ENCODE measurements at places on chromosomes 6 and 20. TPM values are rescaled to one million over a fixed set of nuclear protein-coding genes. Genes with fewer than 3 reads are reported as not detected.

ADGRF1 gene
- not detected for total RNA-seq

NCR2 gene
- not detected for total RNA-seq

BPIFB2 gene
- not detected for total RNA-seq

- no peak for DNase-seq
- no peaks in the 10 kb centered on the region for H3K27me3 ChIP-seq
- H3K27ac ChIP-seq: no peak overlapping the region
- no peaks in the 10 kb centered on the region for H3K36me3 ChIP-seq
- no peak overlapping the region for H3K4me3 ChIP-seq
Measured at GRCh38 chr6:169972101-169972651, 220.8 kb downstream of the ERMARD start.

GRCh38 chr6:114280239-114280982 is 62.4 kb downstream of the HS3ST5 start:
- H3K4me1 ChIP-seq: no peaks in the 10 kb centered on the region
- no peaks in the 10 kb centered on the region for H3K27me3 ChIP-seq
- no peaks in the 10 kb centered on the region for H3K36me3 ChIP-seq
- no peak overlapping the region for H3K27ac ChIP-seq
- H3K4me3 ChIP-seq: no peak overlapping the region
- no peak for DNase-seq

GRCh38 chr6:148648754-148649453 is 97.9 kb upstream of the UST start:
- no peak overlapping the region for H3K4me3 ChIP-seq
- DNase-seq: no peak
- no peaks in the 10 kb centered on the region for H3K36me3 ChIP-seq
- H3K27ac ChIP-seq: no peak overlapping the region
- no peaks in the 10 kb centered on the region for H3K27me3 ChIP-seq

DNA sequence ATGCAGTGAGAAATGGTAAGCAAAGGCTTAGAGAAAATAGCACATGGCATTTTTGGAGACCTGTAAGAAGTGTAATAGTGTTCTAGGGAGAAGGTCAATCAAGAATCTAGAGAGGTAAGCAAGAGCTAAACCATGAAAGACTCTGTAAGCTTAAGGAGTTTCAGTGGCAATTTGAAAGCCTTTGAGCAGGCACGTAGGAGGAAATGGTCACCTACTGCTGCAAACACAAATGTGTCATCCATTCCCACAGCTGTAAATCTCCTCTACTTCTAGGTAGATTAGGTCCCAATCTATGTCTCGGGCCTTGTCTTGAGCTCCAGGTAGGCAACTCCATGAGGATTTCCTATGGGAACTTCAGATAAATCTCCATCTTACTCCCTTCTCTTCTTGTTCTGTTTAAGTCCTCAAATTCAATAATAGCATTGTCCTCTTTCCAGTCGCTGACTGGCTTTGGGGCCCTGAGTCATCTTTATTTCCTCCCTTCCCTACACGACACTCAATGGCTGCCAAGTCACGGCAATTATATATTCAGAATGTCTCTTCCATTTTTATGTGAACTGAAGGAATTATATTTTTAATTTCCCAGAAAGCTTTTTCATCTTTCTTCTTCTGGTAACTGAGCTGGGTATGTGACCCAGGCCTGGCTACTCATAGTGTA is 24.2 kb upstream of the PAQR8 start:
- H3K4me1 ChIP-seq: no peaks in the 10 kb centered on the region
- H3K27me3 ChIP-seq: no peaks in the 10 kb centered on the region
- no peak overlapping the region for H3K27ac ChIP-seq
- H3K4me3 ChIP-seq: no peak overlapping the region
- no peak for DNase-seq

RNF182 gene
- total RNA-seq: 0.26 TPM

DNA sequence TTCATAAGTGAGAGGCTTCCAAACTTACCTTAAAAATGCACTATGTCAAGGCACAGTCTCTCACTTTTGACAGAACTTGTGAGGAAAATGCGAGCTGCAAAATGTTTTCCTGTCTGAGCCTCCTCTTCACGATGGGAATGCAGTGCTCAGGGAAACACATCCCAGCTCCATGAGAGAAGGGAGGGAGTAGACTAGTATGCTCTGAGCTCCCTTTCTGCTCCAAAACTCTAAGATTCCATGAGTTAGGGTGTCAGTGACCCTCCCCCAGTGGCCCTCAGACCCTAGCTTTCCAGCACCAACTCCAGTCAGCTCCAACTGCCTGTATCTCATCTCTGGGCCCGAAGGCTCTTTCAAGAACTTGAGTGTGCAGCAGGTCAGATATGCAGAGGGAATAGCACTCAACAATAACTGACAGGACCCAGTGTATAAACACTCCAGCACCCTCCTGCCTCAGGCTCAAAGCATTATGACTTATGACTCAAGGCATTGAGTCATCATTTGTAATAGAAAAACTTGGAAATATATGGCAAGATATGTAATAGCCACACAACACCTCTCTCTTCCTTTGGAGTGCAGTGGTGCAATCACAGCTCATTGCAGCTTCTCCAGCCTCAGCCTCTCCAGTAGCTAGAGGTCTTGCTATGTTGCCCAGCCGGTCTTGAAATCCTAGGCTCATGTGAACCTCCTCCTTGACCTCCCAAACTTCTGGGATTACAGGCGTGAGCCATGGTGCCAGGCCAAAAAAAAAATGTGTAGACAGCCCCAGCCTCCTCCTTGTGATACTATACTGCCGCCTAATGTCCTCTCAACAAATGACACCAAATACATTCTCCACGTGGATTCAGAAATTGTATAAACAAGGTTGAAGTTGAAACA is 16.7 kb upstream of the ENTPD6 start:
- no peak for DNase-seq
- H3K4me1 ChIP-seq: no peaks in the 10 kb centered on the region
- H3K4me3 ChIP-seq: no peak overlapping the region
- H3K27me3 ChIP-seq: no peaks in the 10 kb centered on the region
- no peaks in the 10 kb centered on the region for H3K36me3 ChIP-seq

- DNase-seq: no peak
- H3K27ac ChIP-seq: no peak overlapping the region
Measured at GRCh38 chr6:137708481-137708880, 158.6 kb upstream of the TNFAIP3 start.

DNA sequence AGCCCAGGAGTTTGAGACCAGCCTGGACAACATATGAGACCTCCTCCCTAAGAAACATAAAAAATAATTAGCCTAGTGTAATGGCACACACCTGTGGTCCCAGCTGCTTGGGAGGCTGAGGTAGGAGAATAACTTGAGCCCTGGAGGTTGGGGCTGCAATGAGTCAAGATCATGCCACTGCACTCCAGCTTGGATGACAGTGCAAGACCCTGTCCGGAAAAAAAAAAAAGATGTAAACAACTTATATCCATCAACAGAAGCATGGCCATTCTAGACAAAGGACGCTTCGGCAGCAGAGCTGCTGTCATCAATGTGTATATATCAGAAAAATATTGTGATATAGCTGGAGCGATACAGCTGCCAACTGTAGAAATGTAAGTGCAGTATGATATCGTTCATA is 59.6 kb upstream of the ARID1B start:
- no peak for DNase-seq
- H3K36me3 ChIP-seq: no peaks in the 10 kb centered on the region
- no peak overlapping the region for H3K4me3 ChIP-seq
- H3K4me1 ChIP-seq: peaks cover 19% of the 10 kb centered on the region

DNA sequence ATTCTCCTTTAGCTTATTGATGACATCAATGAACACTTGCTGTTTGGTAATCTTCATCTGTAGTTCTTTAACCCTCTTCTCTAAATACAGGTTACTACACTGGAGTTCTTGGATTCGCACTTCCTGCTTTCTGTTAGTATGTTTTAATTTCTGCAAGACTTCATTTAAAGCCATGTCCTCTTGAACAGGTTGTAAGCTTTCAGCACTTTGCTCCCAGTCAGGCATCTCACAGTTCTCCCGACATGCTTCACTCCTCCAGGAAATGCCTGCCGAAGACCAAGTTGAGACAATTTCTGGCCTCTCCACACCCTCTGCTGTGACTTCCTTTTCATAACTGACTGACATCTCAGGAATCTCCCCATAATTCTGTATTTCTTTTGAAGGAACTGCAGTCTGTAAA is 15.8 kb downstream of the CAGE1 start:
- H3K27me3 ChIP-seq: no peaks in the 10 kb centered on the region
- H3K4me1 ChIP-seq: no peaks in the 10 kb centered on the region
- DNase-seq: no peak
- H3K36me3 ChIP-seq: no peaks in the 10 kb centered on the region

- H3K27me3 ChIP-seq: no peaks in the 10 kb centered on the region
- DNase-seq: no peak
- no peaks in the 10 kb centered on the region for H3K4me1 ChIP-seq
- no peak overlapping the region for H3K27ac ChIP-seq
Measured at GRCh38 chr20:24392612-24393011, 76.8 kb upstream of the SYNDIG1 start.

- no peak overlapping the region for H3K4me3 ChIP-seq
- no peaks in the 10 kb centered on the region for H3K27me3 ChIP-seq
- no peaks in the 10 kb centered on the region for H3K36me3 ChIP-seq
Measured at GRCh38 chr6:25326960-25327359, 47.8 kb downstream of the CARMIL1 start.

MCHR2 gene
- not detected for total RNA-seq

DNA sequence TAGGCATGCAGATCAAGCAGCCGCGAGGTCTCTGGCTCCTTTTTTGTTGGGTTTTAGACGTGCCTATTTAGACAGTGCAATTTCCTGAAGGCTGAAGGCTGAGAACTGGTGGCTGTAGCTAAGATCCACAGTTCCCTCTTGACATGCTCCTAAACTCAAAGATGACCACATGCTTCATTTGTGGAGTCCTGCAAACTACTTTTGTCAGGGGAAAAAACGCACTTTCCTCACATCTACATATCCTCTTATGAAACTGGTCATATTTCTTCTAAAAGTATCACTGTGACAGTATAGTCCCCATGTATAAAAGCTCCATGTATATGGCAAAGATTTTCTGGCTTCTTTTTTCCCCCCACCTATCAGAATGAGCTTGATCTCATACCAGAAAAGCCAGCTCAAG is 30.7 kb downstream of the LYRM4 start:
- H3K4me3 ChIP-seq: no peak overlapping the region
- H3K36me3 ChIP-seq: no peaks in the 10 kb centered on the region
- H3K4me1 ChIP-seq: no peaks in the 10 kb centered on the region

BCL2L1 gene
- total RNA-seq: 99.7 TPM

PRR18 gene
- total RNA-seq: not detected

TRIM31 gene
- not detected for total RNA-seq

GRCh38 chr6:109095835-109096084 is 453 bp downstream of the CEP57L1 start:
- peak overlapping the region; percentile 88 for H3K27ac ChIP-seq
- H3K27me3 ChIP-seq: no peaks in the 10 kb centered on the region
- H3K4me1 ChIP-seq: peaks cover 12% of the 10 kb centered on the region
- H3K4me3 ChIP-seq: peak overlapping the region; percentile 33

BPI gene
- 0.41 TPM for total RNA-seq

DNA sequence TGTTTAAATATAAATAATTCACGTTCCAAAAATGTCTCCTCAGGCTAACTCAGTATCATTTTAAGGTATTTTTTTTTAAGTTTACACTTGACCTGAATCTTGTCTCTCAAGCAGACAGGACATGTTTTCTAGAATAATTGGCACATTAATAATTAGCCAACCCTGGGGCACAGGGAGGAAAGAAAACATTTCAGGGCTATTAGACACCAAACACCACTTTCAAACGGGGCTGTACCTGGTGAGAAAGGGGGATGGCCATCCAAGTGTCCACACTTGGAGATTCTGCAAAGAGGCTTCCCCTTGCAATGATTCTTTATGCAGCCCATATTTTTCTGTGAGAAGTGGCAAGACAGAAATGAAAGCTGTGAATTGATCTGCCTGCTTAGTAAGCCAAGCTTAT is 560.8 kb downstream of the CD109 start:
- no peak for DNase-seq
- H3K4me1 ChIP-seq: no peaks in the 10 kb centered on the region
- no peak overlapping the region for H3K4me3 ChIP-seq
- no peaks in the 10 kb centered on the region for H3K27me3 ChIP-seq

GRCh38 chr20:24720957-24721356 is 228.1 kb upstream of the CST7 start:
- no peak overlapping the region for H3K4me3 ChIP-seq
- no peaks in the 10 kb centered on the region for H3K4me1 ChIP-seq
- H3K27ac ChIP-seq: no peak overlapping the region
- no peak for DNase-seq
- H3K36me3 ChIP-seq: no peaks in the 10 kb centered on the region
- no peaks in the 10 kb centered on the region for H3K27me3 ChIP-seq

PPP1R11 gene
- total RNA-seq: 54.9 TPM

DNA sequence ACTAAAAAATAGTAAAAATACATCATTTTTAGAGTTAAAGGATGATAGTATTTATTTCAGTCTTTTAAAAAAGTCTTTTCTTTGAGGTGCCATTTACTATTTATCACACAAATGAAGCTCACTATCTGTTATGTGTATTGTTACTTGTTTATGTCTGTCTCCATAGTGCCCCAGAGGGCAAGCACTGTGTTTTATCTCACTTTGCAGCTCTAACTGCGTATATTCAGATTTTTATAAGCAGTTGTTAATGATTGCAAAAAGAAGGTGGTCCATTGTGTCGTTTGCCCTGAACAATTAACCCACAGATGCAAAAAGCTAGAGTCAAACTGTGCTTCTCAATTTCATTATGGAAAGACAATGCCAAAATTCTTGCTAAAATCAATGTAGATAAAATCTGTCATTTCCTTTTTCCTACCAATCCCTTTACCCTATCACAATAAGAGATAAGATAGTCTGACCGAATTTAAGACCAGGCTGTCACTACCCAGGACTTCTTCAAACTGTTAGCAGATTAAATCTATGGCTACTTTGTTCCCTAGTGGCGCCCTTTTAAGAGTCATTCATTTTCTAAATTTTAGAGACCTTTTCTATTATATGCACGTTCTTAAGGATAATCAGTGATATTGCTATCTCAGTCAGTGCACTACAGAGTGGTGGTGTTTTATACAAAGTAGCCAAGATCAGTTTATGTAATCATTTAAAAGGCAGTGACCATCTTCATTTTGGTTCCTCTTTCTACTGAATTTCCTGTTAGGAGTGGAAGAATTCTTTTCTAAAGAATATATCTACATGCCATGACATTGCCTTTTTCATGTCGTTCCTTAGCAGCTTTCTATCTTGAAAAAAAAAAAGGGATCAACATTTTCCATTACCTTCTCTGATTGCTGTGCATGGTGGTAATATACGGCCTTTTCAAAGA is 133.1 kb upstream of the PRDM1 start:
- H3K27me3 ChIP-seq: no peaks in the 10 kb centered on the region
- no peak for DNase-seq
- H3K4me1 ChIP-seq: no peaks in the 10 kb centered on the region
- no peak overlapping the region for H3K4me3 ChIP-seq

SLC22A16 gene
- total RNA-seq: 0.11 TPM

Data from adrenal gland (tissue), 19 donors.